Epithelial cell of proximal tubule (primary cell): ENCODE measurements at places on chromosomes 11 and 22.

DNA sequence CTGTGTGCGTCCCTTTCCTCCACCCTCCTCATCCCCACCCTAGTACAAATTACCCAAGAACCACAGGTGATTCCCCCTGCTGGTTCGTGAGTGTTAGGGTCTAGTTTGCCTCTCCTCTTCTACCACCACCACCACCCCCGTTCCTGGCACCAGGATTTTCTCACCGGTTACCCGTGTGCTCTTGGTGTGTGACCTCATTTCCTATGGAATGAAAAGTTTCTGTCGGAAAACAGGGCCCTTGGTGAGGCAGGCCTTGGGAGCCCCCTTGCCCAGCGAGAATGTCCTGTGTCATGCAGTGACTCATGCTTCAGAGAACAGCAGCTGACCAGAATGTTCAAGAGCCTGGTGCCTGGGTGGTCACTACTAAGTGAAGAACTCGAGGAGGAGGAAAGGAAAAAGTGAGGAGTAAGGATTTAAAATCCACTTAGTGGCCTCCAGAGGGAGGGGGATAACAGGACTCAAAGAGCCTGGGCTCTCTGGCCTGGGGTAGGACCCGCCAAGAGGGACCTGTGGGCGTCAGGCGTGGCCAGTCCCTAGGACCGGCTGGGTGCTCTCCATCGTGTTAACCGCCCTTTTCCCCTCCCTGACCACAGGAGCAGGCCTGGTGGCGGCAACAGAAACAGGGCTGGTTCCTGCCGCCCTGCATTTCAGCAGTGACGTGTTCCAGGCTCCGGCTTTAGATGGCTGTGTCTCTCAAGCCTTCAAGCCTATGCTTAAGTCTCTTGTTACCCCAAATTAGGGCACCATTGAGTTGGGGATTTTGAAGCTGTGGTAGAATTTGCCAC, 30.2 kb downstream of the C22orf31 start:
- peak; percentile 97 for DNase-seq

- no peak for DNase-seq
These were observed 137.2 kb upstream of the OPCML start for GRCh38 chr11:133669371-133670053.

DNA sequence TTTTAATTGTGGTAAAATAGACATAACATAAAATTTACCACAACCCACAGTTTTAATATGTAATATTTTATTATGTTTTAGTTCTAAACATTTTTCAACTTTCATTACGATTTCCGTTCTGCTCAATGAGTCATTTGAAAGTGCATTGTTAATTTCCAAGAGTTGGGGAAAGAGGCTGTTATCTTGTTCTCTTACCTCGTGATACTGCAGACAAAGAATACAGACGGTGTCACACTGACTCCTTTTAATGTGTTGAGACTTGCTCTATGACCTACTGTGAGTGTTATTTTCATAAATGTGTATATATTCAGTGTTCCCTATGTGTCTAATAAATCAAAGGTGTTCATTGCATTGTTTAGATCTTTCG, 10.8 kb upstream of the RAC2 start:
- no peak for DNase-seq

DNA sequence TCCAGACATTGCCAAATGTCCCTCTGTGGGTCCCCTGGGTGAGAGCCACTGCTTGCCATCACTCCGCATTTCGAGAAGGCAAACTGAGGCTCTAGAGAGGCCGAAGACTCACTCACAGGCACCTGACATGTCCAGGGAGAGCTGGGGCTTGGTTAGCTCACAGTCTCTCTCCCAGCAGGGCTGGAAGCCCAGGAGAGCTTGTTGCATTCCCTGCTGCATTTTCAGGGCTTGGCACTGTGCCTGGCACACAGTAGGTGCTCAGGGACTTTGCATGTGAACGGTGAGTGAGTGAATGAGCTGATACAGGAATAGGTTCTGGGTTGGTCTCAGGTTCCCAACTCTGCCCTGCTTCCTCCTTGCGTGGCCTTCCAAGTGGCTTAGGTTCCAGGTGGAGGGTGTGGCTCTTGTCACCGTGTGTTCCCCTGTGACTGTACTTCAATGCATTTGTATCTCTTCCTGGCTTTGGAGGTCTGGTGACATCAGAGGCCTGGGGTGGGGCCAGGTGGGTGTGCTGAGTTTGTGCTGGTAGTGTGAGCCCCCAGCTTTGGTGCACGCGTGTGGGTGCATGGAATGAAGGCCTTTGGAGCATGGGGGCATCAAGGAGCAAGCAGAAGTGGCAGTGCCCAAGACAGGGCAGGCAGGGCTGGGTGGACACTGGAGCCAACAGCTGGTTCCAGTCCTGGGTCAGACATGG, 18.4 kb upstream of the SMIM38 start:
- no peak for DNase-seq

DNA sequence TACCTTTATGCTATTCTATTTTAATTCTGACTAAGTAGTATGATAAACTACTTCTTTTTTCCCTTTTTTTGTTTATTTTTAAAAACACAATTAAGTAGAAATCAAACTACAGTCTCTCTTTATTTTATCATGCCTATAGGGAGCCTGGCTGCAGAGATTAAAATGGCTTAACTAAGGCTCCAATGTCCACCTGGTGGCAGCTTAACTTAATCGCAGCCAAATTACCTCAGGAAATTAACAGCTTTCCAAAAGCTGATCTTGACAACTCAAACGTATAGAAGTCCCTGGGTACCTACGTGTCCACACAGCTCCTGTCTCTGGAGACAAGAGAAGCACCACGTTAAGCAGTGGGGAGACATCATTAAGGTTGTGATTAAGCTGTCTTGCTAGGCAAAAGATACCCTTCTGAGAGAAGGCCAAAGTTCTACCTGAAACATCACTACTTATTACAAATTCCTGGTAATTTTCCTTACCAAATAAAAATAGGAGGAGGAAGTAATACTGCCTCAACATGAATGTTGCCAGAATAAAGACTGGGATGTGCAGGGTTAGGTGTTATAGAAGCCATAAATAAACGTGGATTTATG, 63.2 kb upstream of the SNX19 start:
- DNase-seq: no peak

- DNase-seq: no peak
These were observed 258.8 kb downstream of the SOX6 start for GRCh38 chr11:16097543-16097942.

- no peak for DNase-seq
These were observed 18.1 kb upstream of the ANO1 start for GRCh38 chr11:70059971-70060370.

- no peak for DNase-seq
These were observed 19.3 kb upstream of the GLYATL1 start for GRCh38 chr11:58919980-58920379.

DNA sequence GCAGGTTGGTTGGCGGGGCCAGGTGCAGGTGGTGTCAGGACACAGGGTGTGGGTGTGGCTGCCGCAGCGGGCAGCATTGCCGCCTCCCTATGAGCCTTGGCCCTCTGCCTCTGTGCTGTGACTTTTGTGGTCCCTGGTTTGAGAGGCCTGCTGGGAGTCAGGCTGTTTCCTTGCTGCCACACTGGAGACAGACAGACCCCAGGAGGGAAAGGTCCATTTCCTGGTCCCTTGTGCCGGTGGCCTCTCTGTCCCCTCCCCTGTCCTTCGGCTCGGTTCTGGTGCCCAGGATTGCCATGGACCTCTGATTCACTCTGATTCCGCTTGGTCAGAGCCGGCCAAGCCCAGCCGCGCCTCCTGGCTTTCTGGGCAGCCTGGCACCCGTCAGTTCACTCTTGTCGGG, 196.9 kb downstream of the TBC1D22A start:
- DNase-seq: no peak

- DNase-seq: no peak
These were observed 65.0 kb downstream of the PARVB start for GRCh38 chr22:44088976-44089570.

- no peak for DNase-seq
These were observed 11.9 kb upstream of the TCF20 start for GRCh38 chr22:42282252-42282942.

- DNase-seq: no peak
These were observed 29.4 kb upstream of the XKR3 start for GRCh38 chr22:16854631-16855030.

DNA sequence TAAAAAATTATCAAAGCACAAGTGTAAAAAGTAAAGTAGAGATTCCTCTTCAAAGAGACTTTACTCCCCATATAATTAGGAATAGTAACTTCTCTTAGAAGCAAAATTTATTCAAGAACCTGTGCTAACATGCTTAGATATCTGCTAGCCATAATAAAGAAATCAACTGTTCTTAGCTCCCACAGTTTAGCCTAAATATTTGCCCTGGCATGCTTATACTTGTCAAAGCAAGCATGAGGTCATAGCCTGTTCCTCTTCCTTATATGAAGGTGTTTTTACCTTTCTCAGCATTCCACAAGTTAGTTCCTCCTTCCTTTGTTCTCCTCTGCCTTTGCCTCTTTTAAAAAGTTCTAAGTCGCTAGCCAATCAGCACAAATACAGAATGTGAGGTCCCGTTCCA, 30.3 kb downstream of the RIC3 start:
- DNase-seq: no peak

DNA sequence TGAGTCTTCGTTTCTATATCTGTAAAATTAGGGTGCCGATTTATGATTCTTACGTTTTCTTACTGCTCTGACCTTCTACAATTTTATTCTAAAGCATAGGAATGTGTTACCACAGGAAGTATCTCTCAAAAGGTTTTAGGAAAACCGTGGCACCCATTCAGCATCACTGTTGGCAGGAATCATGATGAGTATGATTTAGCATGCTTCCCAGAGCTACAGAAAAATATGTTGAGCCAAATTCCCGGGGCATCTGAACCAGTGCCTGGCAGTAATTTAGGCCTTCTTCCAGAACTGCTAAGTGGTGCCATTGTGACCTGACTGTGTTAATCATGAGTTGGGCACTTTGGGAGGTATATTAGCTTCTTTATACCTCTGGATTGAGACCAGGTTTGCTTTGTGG, 605.0 kb upstream of the RAG2 start:
- DNase-seq: no peak

GRCh38 chr11:77101043-77101537, 1.6 kb upstream of the OMP start:
- no peak for DNase-seq

DNA sequence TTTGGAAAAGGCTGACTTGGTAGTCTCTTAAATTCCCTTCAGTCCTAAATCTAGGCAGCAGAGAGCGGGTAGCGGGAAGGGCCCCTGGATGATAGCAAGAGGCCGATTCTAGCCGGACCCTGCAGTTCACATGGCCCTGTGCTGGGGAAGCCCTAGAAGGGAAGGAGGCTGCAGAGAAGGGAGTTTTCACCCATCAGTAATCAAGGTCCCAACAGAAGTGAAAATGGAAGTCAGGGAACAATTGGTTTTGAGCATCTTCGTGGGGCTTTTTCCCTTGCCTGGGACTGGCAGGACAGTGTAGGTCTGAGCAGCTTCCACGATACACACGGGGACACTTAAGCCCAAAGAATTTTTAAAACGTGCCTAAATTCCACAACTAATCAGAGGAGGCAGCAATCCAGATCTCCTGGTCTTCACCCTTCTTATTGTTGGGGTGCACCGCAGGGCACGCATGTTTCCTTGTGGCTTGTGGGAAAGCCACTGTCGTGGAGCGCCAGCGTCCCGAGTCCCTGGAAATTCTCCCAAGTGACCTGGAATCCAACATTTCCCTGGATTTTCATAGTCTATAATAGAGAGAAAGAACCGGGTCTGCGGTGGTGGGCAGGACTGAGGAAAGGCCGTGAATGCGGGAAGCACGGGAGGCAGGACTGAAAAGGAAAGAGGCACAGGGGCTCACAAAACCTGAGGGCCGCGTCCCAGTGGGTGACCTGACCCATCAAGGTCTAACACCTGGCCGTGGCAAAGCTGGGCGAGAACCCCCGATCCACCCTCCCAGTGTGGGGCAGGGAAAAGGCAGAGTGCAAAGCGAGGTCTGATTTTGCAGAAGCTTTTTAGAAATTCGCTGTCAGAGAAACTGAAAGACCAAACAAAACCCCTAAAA, 846 bp upstream of the OAF start:
- no peak for DNase-seq

GRCh38 chr11:72787216-72788104, 6.4 kb downstream of the STARD10 start:
- DNase-seq: no peak

GRCh38 chr11:13669544-13670488, 1.3 kb downstream of the FAR1 start:
- no peak for DNase-seq

- no peak for DNase-seq
These were observed 56.3 kb upstream of the YPEL1 start for GRCh38 chr22:21791635-21792625.

DNA sequence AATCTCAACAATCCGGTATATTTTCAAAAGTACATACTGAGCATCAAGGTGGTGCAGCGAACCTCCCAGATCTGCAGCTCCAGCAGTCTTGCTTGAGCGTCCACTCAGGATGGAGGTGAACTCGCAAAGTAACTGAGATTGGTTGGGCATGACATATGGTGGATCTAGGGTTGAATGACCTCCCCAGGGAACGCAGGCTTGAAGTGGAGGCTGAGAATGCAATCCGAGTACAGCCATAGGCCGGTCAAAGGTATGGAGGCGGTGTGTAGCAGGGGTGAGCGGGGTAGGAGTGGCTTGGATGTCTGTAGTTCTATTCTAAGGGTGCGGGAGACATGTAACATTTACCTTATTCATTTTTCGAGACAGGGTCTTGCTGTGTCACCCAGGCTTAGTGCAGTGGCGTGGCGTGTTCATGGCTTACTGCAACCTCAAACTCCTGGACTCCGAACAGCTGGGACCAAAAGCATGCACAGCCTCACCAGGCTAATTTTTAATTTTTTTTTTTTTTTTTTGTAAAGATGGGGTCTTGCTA, 631 bp upstream of the C22orf39 start:
- peak; percentile 31 for DNase-seq

DNA sequence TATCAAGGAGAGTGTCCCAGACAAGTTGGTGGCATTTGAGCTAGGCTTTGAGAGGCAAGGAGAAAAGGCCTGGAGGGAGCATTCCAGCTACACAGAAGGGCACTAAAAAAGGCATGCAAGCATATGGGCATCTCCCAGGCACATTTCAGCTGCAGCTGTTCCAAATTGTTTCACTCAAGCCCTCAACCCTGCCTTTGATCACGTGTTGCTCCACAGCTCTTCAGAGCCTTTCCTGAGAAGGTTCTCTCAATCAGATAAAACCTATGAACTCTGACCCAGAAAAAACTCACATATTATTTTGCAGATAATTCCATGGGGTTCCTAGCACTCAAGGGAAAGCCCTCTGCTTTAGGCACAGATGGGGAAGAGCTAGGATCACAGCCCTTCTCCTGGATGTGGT, 24.4 kb upstream of the HSPA8 start:
- DNase-seq: no peak

DNA sequence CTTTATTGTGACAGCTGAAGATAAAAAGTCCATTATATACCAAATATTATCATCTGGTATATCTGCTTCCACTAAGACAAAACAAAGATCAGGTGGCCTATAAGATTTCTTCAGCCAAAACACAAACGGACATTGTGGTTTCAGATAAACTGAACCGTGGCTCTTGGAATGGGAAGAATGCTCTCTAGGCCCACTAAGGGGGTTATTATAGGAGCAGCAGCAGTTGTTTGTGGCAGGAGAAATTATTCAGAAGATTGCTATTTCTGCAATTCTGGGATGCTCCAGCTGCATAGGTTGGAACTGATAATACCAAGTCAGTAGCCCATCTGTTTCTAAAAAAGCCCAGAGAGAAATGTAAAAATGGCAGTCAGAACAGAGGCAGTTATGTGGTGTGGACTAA, 145.3 kb downstream of the NCAM1 start:
- DNase-seq: no peak

GRCh38 chr11:107929611-107930200, 1.5 kb downstream of the RAB39A start:
- no peak for DNase-seq

GRCh38 chr11:127412234-127412633, 411.7 kb upstream of the KIRREL3 start:
- no peak for DNase-seq

GRCh38 chr11:207863-208180, 314 bp downstream of the RIC8A start:
- DNase-seq: no peak
